ENCODE measurements at places on chromosomes 13 and 19. TPM values are rescaled to one million over a fixed set of nuclear protein-coding genes. Genes with fewer than 3 reads are reported as not detected.

APLP1 gene
- 0.67 TPM for total RNA-seq

SLC39A3 gene
- 52.2 TPM for total RNA-seq

RGS9BP gene
- total RNA-seq = 0.63 TPM

ASPDH gene
- not detected for total RNA-seq

NLRP9 gene
- total RNA-seq = not detected

ATP13A1 gene
- 293 TPM for total RNA-seq

IL17D gene
- 6.5 TPM for total RNA-seq

DNA sequence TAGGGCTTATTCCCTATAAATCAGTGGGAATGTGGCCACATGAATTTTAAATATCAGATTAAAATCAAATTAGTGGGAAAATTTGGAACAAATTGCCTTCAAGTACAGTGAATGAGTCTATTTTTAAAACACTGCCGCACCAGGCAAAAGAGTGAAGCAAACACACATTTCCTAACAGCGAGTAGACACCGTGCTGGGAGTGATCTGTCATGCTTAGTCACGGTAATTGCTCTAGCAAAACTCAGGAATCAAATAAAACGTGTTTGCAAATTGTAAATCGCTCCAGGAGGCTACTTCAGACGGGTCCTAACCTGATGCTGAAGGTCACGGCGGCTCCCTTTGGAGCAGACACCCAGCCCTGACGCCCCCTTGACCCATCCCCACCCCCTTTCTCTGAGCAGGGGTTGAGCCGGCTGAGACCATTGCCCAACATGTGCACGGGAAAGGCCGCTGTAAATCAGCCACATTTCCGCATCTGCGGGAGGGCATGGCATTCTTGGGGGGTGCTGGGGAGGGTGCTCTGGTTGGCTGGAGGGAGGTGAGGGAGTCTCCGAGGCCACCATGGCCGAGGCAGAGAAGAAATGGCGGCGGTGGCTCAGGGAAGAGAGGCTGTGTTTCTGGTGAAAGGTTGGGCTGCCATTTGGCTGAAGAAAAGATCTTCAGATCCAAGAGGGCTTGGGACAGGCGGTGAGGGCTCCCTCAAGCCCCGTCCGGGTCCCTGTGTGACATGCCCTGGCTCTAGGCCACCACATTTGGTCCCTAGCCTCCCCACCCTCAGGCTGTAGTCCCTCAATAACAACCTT is 8.9 kb downstream of the CEBPA start:
- no peaks in the 10 kb centered on the region for H3K36me3 ChIP-seq
- peak; percentile 43 for DNase-seq
- peaks cover 41% of the 10 kb centered on the region for H3K4me1 ChIP-seq
- no peak overlapping the region for H3K27ac ChIP-seq
- no peak overlapping the region for H3K4me3 ChIP-seq
- H3K27me3 ChIP-seq = no peaks in the 10 kb centered on the region

DNA sequence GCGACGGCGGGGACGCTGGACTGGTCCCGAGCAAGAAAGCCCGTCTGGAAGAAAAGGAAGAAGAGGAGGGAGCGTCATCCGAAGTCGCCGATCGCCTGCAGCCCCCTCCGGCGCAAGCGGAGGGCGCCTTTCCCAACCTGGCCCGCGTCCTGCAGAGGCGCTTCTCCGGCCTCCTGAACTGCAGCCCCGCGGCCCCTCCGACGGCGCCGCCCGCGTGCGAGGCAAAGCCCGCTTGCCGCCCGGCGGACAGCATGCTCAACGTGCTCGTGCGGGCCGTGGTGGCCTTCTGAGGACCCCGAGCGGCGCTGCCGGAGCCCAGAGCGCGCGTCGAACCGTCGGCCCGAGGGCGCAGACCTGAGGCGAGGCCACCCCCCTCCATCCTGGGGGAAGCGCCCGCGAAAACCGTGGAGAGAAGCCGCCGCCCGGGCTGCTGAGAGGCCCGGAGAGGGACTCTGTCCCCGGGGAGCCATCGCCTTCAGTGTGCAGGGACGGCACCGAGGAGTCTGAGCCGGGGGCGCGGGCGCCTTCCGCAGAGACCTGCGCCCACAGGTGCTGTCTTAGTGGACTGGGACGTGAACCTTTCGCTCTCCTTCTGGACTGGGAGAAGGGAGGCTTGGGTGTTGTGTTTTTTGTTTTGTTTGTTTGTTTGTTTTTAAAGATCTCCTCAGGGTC is 3.5 kb downstream of the IER2 start:
- H3K36me3 ChIP-seq = no peaks in the 10 kb centered on the region
- H3K4me1 ChIP-seq = peaks cover 19% of the 10 kb centered on the region
- peak overlapping the region; percentile 100 for H3K27ac ChIP-seq
- peak; percentile 42 for DNase-seq
- H3K4me3 ChIP-seq = peak overlapping the region; percentile 96
- no peaks in the 10 kb centered on the region for H3K27me3 ChIP-seq

- H3K36me3 ChIP-seq = no peaks in the 10 kb centered on the region
- H3K4me1 ChIP-seq = no peaks in the 10 kb centered on the region
- no peaks in the 10 kb centered on the region for H3K27me3 ChIP-seq
- no peak for DNase-seq
Measured at GRCh38 chr13:75904012-75904411, 267.9 kb downstream of the LMO7 start.

- no peak for DNase-seq
- H3K27ac ChIP-seq = no peak overlapping the region
- no peak overlapping the region for H3K4me3 ChIP-seq
- H3K36me3 ChIP-seq = no peaks in the 10 kb centered on the region
- H3K4me1 ChIP-seq = no peaks in the 10 kb centered on the region
- no peaks in the 10 kb centered on the region for H3K27me3 ChIP-seq
Measured at GRCh38 chr13:33871207-33872004, 53.5 kb downstream of the RFC3 start.

DNA sequence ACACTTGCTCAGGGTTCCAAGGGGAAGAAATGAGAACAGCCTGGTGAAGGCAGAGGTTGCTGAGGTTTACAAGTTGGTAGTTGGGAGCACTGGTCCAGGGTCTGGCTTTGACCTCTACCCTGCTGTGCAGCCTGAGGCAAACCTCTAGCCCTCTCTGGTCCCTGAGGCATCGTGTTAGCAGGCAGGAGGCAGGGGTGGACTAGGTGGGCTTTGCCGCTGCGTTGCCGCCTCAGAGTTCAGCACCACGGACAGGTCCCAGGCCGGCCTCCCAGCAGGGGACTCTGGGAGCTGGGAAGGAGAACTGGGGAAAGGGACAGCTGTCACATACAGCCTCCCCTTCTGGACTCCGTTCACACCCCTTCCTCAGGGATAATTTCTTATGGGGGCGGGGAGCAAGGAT is 3.1 kb downstream of the NCAN start:
- no peaks in the 10 kb centered on the region for H3K4me1 ChIP-seq
- H3K36me3 ChIP-seq = no peaks in the 10 kb centered on the region
- H3K4me3 ChIP-seq = no peak overlapping the region
- H3K27ac ChIP-seq = no peak overlapping the region
- peaks cover 5% of the 10 kb centered on the region for H3K27me3 ChIP-seq

- peaks cover 63% of the 10 kb centered on the region for H3K27me3 ChIP-seq
- H3K36me3 ChIP-seq = no peaks in the 10 kb centered on the region
- H3K27ac ChIP-seq = no peak overlapping the region
- no peak overlapping the region for H3K4me3 ChIP-seq
- H3K4me1 ChIP-seq = peaks cover 11% of the 10 kb centered on the region
- no peak for DNase-seq
Measured at GRCh38 chr19:55174425-55175116, 5.5 kb downstream of the SYT5 start.

DNA sequence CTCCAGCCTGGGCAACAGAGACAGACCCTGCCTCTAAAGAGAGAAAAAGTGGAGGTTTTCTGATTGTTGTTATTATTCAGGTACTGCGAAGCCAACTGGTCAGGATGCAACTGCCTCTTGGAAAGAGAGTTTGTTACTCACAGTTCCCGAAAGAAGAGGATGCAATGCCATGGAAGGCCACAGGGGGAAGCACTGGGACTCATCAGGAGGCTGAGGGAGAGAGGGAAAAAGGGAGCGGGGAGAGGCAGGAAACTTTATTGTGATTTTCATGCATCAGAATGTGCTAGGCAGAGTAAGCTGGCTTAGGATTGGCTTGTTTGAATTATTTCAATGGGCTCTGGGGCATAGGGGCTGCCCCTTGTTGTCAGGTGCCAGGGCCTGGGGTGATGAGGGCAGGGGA is 27.6 kb downstream of the MYO9B start:
- no peak for DNase-seq
- no peak overlapping the region for H3K4me3 ChIP-seq

DNA sequence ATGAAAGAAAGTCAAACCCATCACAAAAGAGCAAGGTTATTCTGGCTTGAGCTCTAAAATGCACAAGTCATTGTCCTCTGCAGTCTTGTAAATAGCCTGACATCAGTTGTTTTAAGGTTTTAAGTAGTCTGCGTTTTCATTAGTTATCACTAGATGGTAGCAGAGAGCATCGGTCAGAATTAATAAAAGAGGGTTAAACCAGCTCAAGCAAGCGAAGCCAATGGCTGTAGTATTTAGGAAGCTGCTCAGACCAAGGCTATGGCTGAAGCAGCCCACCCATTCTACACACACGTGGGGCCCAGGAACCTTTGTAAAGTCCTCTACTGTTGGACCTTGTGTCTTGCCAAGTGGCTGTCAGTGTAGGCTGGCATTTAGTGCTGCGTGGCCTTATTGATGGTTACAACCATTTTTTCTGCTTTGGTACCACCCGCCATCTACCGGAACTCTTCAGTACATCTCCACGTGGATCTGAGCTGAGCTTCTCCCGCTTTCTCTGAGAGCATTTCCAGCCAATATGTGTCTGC is 13.3 kb upstream of the ZNF57 start:
- DNase-seq = no peak
- H3K4me3 ChIP-seq = no peak overlapping the region
- no peaks in the 10 kb centered on the region for H3K27me3 ChIP-seq
- no peaks in the 10 kb centered on the region for H3K36me3 ChIP-seq
- no peaks in the 10 kb centered on the region for H3K4me1 ChIP-seq

DNA sequence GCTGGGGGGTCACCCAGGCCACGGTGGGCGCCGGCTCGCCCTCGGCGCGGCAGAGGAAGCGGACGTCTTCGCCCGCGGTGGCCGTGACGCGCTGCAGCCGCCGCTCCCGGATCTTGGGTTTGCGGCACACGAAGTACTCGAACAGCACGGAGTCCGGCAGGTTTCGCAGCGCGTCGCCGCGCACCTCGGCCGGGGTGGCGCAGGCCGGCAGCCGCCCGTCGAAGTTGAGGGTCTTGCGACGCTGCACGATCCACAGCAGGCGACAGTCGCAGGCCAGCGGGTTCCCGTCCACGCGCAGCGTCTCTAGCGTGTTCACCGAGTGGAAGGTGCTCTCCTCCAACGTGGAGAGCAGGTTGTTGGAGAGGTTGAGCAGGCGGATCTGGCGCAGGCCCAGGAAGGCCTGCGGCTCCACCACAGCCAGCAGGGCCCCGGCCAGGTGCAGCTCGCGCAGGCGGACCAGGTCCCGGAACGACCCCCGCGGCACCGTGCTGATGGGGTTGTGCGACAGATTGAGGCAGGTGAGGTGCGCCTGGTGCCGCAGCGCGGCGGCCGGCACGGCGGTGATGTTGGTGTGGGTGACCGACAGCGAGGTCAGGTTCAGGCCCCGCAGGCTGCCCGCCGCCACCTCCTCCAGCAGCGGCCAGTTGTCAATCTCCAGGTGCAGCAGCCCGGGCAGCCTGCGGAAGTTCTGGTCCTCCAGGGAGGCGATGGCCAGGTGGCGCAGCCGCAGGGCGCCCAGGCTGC is 8.6 kb upstream of the PEAK3 start:
- H3K27me3 ChIP-seq = peaks cover 23% of the 10 kb centered on the region
- no peak overlapping the region for H3K4me3 ChIP-seq
- H3K27ac ChIP-seq = no peak overlapping the region
- H3K36me3 ChIP-seq = no peaks in the 10 kb centered on the region
- H3K4me1 ChIP-seq = peaks cover 26% of the 10 kb centered on the region

DNA sequence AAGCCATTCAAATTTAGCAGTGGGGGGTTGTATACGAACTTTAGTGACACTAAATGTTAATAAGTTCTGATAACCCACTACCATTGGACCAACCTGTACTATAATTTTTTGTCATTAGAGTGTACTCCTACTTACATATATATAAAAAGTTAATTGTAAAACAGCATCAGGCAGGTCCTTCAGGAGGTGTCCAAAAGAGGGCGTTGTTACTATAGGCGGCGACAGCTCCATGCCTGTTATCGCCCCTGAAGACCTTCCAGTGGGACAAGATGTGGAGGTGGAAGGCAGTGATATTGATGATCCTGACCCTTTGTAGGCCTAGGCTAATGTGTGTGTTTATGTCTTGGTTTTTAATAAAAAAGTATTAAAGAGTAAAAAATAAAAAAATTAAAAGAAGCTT is 27.5 kb downstream of the SPRYD7 start:
- no peaks in the 10 kb centered on the region for H3K4me1 ChIP-seq
- DNase-seq = no peak
- H3K27me3 ChIP-seq = no peaks in the 10 kb centered on the region
- no peak overlapping the region for H3K4me3 ChIP-seq
- H3K27ac ChIP-seq = no peak overlapping the region

GRCh38 chr13:29922896-29923295 is 72.5 kb upstream of the UBL3 start:
- no peak overlapping the region for H3K4me3 ChIP-seq
- H3K27me3 ChIP-seq = no peaks in the 10 kb centered on the region
- peaks cover 42% of the 10 kb centered on the region for H3K4me1 ChIP-seq

DNA sequence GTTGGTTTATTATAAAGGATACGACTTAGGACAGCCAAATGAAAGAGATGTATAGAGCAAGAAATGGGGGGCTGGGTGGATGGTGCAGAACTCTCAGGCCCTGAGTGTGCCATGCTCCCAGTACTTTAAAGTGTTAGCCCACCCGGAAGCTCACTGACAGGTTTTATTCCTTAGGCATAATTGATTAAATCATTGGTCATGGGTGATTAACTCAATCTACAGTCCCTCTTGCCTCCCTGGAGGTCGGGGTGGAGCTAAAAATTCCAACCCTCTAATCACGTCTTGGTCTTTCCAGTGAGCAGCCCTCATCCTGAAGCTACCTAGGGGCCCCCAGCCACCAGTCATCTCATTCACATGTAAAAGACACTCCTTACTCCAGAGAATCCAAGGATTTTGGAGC is 9.9 kb upstream of the LEUTX start:
- peaks cover 11% of the 10 kb centered on the region for H3K4me1 ChIP-seq
- H3K27ac ChIP-seq = peak overlapping the region; percentile 35
- no peaks in the 10 kb centered on the region for H3K36me3 ChIP-seq

DNA sequence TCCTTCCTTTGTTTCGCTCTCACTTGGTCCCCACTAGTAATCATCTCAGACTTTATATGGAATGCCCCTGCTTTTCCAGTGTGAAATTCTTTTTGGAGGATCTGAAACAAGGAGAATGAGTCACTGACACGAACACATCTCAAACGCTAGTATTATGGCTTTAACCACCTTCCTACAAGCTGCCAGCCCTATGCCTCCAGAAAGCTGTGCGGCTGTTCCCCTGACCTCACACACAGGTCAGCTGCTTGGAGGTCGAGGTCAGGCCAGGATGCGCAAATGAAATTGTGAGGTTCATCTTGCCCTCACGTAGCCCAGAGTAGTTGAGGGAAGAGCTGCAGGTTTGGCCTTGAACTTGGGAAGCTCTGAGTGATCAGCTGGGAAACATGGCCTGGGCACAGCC is 449.8 kb downstream of the FGF9 start:
- H3K27ac ChIP-seq = no peak overlapping the region
- H3K4me3 ChIP-seq = no peak overlapping the region
- DNase-seq = no peak
- H3K27me3 ChIP-seq = no peaks in the 10 kb centered on the region
- no peaks in the 10 kb centered on the region for H3K4me1 ChIP-seq

- peaks cover 18% of the 10 kb centered on the region for H3K4me1 ChIP-seq
- no peak for DNase-seq
- H3K27me3 ChIP-seq = peaks cover 57% of the 10 kb centered on the region
- H3K4me3 ChIP-seq = peak overlapping the region; percentile 10
- H3K27ac ChIP-seq = no peak overlapping the region
Measured at GRCh38 chr13:27961227-27962085, 7.7 kb downstream of the CDX2 start.

GRCh38 chr13:113468472-113469201 is 15.3 kb upstream of the ADPRHL1 start:
- no peaks in the 10 kb centered on the region for H3K27me3 ChIP-seq
- H3K4me1 ChIP-seq = no peaks in the 10 kb centered on the region
- H3K27ac ChIP-seq = no peak overlapping the region
- no peak for DNase-seq

All from thyroid gland (tissue), 4 donors.